ENCODE measurements at places on chromosomes 6 and 20. TPM values are rescaled to one million over a fixed set of nuclear protein-coding genes. Genes with fewer than 3 reads are reported as not detected.

- no peaks in the 10 kb centered on the region for H3K27me3 ChIP-seq
- H3K27ac ChIP-seq = peak overlapping the region; percentile 97
- no peak for DNase-seq
- peak overlapping the region; percentile 79 for H3K4me3 ChIP-seq
Observed at GRCh38 chr6:32176476-32177182, 745 bp upstream of the AGPAT1 start.

DNA sequence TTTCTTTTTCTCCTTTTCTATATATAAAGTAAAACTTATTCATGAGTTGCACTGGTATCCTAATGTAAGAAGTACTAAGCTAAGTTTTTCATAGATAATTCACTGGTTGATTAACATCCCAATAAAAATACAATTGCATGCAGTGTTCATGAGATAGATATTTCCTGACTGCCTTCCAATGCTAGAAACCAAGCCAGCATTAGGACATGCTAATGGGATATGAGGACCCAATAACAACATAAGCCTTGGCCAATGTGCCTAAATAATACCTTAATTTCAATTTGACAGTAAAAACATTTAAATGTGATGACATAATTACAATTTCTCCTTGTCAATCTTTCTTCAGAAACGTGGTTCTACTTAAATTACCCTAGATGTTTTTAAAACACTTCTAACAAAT is 152.7 kb downstream of the RNGTT start:
- no peak overlapping the region for H3K4me3 ChIP-seq
- H3K27me3 ChIP-seq = no peaks in the 10 kb centered on the region
- no peak overlapping the region for H3K27ac ChIP-seq

DNA sequence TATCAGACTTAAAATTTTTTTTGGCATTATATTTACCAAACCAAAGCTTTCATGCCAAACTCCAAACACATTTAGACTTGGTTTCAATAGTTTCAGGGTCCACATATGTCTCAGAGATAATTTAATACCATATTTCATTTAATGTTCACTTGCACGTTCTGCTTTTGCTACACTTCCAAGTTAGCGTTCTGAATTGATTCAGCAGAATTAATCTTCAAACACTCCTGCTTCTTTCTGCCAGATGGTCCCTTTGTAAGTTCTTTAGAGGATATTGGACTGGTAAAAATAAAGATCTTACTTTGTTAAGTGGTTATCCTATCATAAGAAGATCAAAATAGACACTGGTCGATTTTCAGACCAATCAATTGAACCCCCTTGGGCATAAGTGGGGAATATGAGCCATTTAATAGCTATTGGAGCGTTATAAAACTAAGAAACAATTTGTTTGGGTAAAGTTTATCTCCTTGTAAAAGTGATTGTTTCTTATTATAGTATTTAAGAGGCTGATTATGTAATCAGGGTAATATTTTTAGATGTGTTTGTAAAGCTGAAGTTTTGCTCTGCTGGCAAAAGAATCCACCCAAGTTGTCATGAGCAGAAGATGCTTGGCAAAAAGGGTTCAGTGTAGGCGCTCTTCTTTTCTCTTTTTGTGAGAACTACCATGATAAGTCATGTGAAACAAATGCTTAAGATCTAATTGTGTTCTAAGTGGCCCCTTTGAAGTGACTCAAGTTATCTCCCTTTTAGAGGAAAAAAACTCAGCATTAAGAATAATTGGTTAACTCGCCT is 92.2 kb downstream of the MCHR2 start:
- H3K27ac ChIP-seq = no peak overlapping the region
- H3K4me3 ChIP-seq = no peak overlapping the region
- no peaks in the 10 kb centered on the region for H3K36me3 ChIP-seq

GRCh38 chr6:36848658-36849441 is 9.6 kb upstream of the CPNE5 start:
- DNase-seq = no peak
- no peak overlapping the region for H3K4me3 ChIP-seq
- H3K36me3 ChIP-seq = peaks cover 7% of the 10 kb centered on the region
- no peaks in the 10 kb centered on the region for H3K27me3 ChIP-seq
- no peak overlapping the region for H3K27ac ChIP-seq

ERGIC3 gene
- total RNA-seq = 157 TPM

Measured in thymus (tissue), 14 donors.